A549 (cell line): ENCODE measurements at places on chromosomes 6 and 20.
A peak's percentile ranks its signal among the peaks of the same experiment; 100 is the strongest.

- no peak for DNase-seq
These were observed 42.4 kb downstream of the TXLNB start for GRCh38 chr6:139249395-139249794.

DNA sequence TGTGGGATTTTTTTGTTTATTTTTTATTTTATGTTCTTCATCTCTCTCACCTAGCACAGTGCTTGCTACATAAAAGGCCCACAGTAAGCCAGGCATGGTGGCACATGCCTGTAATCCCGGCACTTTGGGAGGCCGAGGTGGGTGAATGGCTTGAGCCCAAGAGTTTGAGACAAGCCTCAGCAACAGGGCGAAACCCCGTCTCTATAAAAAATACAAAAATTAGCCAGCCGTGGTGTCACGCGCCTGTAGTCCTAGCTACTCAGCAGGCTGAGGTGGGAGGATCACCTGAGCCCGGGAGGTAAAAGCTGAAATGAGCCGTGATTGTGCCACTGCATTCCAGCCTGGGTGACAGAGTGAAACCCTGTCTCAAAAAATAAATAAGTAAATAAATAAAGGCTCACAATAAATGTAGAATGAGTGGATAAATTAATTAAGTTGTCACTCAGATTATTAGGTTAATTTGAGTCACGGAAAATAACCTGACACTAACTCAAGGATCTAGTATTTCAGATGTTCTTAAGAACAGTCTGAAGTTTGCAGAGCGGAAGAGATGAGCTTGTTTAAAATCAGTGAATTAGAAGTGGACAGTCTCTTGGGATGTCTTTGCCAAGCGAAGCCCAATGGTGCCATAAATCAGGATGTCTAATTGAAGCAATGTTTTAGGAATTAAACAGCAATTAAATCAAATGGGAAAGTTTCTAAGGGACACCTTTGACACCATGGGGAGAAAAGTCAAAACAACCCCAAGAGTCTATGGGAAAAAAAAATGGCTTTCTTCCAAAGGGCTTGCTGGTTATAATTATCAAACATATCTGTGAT lies 214.4 kb downstream of the ZNF217 start:
- DNase-seq: no peak

GRCh38 chr6:134375220-134375580 lies 57.3 kb upstream of the SGK1 start:
- DNase-seq: no peak

- no peak for DNase-seq
These were observed 96.5 kb downstream of the SYNDIG1 start for GRCh38 chr20:24565835-24566351.

- peak; percentile 48 for DNase-seq
These were observed 15.7 kb downstream of the ADISSP start for GRCh38 chr20:3751675-3752385.

GRCh38 chr20:61942526-61942925 lies 123.2 kb downstream of the TAF4 start:
- no peak for DNase-seq

DNA sequence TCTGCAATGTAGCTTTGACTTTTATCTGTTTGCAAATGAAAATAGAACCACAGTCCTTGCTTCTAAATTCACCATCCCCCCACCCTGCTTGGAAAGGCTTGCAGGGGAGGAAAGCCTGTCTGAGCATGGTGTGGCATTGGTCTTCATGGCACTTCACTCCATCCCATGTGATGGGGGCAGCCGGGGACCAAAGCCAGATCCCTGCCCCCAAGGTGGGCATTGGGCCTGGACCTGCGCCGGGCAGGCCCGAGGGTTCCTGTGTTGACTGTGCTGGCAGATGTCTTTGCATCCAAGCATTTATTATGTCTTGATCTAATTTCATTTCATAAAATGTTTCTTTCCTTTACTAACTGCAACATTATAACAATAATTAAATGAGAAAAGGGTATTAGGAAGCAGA lies 120.0 kb downstream of the SYNDIG1 start:
- DNase-seq: no peak

- no peak for DNase-seq
These were observed 153.2 kb downstream of the MAFB start for GRCh38 chr20:40535816-40536215.

DNA sequence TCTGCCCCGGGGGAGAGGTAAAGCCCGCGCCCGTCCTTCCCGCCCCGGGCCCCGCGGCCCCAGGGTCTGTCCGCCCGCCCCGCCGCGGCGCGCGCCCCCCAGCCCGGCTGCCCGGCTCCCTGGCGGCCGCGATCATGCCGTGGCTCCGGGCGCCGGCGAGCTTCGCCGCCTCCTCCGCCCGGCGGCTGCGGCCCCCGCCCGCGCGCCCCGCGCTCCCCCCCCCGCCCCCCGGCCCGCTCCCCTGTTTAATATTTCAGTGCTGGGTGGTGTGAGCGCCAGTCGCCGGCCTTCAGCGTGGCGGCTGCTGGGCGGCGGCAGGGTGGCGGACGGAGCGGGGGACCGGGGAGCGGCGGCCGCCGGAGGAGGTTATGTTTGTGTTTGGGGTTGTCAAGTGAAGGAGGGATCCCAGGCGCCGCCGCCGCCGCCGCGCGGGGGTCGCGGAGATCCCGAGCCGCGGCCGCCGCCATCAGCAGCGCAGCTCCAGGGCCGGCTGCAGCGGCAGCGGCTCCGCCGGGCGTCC lies at the start of gene HIVEP1:
TSS of gene HIVEP1 (plus strand) at position 275 of the 520 bp plus-strand sequence. CDS start 3,317 bp downstream, outside the sequence.
- no peak for DNase-seq

DNA sequence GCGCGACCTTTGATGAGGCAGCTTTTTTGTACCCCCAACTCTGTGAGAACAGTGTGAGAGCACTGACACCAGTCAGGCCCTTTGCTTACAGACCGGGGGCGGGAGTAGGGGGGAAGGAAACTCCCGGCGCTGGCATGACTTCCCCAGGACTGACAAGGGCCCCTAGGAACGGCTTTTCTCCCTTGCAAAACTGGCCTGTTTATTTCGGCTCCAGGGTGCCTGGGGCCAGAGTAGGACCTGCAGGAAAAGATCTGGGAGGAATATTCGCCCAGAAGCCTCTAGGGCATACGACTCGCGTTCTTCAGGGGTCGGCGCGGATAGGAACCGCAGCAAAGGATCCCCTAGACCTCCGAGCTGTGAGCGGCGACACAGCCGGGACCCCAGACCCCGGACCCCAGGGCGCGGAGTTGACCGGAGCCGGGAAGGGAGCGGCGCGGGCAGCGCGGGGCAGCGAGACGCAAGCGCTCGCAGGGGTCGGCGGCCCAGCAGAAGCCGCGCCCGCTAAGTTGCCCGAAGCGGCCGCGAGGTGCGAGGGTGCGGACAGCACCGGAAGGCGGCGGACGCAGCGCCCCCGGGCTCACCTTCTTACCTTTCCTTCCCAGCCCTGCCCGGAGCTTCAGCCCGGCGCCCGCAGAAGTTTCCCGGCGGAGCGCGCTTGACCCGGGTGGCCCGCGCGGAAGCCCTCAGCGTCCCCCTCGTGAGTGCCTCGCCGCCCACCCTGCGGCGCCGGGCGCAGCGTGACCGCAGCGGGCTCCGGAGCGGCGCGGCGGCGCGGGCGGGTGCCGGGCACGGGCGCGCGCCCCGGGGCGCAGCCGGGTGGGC lies at the start of gene POPDC3:
TSS of gene POPDC3 (minus strand) at position 771 of the 822 bp plus-strand sequence. CDS start 18,105 bp downstream, outside the sequence.
- DNase-seq: peak; percentile 41

DNA sequence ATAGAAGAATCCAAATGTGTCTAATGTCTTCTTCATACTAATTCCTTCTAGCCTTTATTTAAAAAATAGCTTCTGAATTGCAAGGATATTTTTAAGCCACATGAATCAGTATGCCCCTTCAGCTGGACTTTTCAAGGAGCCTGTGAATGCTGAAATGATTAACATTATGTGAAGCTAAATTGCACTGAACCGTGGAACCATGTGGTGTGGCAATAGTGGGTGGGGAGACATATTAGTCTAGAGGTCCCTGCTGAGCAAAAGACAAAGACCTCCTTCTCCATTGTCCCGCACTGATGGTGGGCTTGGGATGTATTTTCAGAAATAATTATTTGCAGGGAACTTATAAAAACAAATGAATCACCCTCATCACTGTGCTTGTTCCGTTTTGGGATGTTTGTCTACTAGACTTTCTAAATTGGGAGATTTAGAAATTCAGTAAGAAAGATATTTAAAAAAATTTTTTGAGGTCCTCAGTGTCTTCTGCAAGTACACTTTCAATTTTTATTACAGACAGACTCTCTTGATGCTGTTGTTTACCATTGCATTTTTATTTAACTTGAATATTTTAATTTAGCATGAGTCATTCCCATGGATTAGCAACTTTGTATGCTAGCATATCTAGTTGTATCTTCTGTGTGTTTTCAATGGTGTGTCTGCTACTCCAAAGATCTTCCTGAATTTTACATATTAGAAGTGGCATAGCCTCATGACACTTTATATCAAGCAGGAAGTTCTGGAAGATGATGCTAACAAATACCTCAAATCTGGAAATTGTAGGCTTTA lies 238.1 kb downstream of the LAMA2 start:
- DNase-seq: no peak

DNA sequence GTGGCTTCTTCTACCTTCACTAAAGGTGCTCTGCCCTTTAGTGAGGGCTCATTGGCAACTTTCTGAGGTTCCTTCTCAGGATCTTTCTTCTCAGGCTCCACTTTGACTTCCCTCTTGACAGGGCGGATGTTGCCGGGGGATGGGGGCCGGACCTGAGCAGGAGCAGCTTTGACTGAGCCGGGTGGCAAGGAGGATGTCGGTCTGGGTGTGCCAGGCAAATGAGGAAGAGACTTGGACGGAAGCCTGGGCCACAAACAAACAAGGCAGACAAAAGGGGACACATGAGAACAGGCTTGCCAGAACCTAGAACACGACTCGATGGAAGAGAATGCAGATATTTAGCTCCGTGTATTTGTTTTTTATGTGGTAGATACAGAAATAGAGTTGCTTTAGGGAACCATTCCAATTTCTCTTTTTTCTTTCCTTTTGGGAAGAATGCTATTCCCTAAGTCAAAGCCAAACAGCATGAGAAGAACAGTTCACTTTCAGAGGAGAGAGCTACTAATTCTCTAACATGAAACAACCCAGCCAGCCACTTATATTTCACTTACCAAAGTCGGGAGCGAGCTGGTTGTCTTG lies 76.2 kb upstream of the BCLAF1 start:
- DNase-seq: no peak

GRCh38 chr6:12576389-12576788 lies 140.2 kb upstream of the PHACTR1 start:
- DNase-seq: no peak

GRCh38 chr20:46111028-46111835 lies 6.9 kb upstream of the CD40 start:
- no peak for DNase-seq

DNA sequence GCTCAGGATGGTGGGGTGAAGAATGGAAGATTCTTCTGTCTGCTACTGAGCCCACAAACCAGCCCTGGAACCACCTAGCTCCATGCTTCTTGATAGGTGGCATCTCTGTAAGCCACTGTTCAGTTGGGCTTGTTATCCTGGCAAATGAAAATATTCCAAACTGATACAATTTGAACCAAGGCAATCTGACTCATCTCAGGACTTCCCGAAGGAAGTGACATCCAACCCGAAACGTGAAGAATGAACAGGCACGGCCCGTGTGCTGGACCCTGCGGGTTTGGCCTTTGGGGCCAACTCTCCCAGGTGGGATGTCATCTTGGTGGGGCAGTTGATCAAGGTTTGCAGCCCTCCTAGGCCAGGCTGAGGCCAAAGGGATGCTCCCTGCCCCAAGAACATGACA lies 160.3 kb downstream of the PREX1 start:
- DNase-seq: no peak

DNA sequence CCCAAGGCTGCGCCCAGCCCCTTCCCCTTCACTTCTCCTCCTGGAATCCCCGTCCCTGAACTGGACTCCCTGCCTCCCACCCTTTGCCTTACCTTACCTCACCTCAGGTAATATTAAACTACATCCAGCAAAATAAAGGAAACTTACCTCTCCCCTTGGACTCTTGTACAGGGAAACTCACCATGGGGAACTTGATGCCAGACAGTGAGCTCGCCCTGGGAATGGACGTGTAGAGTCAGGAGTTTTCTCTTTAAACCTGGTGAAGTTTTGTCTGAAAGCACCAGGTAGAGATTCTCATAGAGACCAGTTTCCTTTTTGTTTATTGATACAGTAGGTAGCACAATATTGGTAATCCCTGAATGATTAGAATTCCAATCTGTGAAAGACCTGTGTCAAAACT lies 544 bp upstream of the HLA-C start:
- DNase-seq: no peak

DNA sequence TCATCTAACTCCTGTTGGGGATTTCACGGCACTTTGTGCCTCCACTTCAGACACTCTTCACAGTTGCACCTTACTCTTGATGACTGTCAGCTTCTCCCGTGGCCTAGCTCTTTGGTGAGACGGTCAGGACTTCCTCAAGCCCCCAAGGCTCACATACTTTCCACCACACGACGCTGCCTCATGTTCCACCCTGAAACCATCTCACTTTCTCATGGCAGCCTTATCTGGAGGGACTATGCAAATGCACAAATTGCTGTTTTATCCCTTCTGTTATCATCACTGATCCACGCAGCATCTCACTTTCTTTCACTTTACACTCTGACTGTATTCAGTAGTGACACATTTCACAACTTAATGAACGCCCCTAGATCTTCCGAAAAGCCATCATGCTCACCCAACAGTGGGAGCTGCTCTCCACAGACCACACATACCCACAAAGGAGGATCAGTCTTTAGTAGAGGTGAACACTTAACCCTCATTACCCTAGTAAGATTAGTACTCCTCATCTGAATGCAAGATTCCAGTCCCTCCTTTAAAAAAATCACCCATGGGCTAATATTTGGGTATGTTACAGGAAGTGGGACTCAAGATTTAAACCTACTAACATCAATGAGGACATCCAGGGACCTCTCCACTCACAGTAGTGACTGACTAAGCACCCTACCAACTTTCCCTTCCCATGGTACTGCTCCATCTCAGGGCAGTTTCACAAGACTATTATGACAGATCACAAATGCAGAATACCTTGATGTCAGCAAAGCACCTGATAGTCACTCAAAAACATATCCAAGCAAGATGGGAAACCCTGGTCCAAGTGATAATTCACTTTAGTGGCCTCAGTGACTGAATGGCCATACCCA lies 35.4 kb downstream of the FYN start:
- DNase-seq: no peak

DNA sequence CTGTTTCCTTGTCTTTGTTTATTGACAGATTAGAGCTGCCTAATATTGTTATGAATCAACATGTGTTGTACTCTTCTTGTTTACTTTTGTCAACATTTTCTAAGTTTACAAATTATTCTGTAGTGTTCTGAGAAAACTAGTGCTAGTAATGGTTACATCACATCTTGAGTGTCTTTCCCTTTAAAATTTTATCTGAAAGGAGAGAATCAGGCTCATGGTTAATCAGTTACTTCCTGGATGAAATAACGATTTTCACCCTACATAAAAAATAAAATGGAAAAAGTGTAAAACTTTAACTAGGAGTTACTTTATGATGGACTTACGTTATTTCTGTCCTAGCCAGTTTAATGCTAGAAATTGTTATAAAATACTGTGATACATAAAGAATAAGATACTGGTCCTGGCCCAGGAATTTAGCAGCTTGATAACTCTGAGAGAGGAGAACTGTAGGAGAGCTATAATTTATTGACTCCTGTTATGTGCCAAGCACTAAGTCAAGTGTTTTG lies 26.4 kb upstream of the BMP5 start:
- DNase-seq: no peak

- no peak for DNase-seq
These were observed 192.8 kb downstream of the COL19A1 start for GRCh38 chr6:70059039-70059719.

GRCh38 chr6:158647501-158647900 lies 2.4 kb upstream of the SYTL3 start:
- no peak for DNase-seq

GRCh38 chr6:46719099-46719498 lies 16.1 kb downstream of the PLA2G7 start:
- no peak for DNase-seq

- no peak for DNase-seq
These were observed 44.5 kb downstream of the NCOA7 start for GRCh38 chr6:125835221-125835744.
